ENCODE measurements at places on chromosomes 2 and 18.

DNA sequence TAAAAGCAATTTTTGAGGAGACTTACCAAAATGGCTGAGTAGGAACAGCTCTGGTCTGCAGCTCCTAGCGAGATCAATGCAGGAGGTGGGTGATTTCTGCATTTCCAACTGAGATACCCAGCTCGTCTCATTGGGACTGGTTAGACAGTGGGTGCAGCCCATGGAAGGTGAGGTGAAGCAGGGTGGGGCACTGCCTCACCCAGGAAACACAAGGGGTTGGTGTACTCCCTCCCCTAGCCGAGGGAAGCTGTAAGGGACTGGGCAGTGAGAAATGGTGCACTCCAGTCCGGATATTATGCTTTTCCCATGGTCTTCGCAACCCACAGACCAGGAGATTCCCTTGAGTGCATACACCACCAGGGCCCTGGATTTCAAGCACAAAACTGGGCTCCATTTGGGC is 419.0 kb downstream of the NUP35 start:
- DNase-seq: no peak

GRCh38 chr2:29767606-29768335 is 153.6 kb downstream of the ALK start:
- DNase-seq: no peak

GRCh38 chr2:150431561-150432311 is 55.7 kb downstream of the RND3 start:
- no peak for DNase-seq

DNA sequence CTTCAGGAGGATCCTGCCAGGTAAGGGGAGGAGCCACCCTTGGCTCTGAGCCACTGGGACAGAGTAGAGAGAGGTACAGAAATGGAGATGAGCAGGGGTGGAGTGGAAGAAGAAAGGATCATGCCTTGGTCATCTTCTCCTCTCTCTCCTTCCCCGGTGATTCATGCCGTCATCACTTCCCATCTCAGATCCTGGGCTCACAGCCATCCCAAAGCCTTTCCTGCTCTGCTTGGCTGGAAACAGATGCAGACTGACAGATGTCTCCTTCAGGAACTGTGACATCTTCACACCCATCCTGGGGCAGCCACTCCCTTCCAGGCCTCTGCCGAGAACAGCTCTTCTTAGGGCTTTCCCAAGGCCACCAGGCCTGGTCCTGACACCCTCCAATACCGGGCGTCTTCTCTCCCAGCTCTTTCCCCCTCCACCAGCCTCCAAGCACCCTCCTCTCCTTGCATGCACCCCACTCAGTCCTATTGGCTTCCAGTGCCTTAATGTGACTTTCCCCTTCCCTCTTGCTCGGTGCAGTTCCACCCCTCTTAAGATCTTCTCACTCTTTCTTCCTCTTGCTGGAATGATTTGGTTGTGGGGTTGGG is 58.3 kb upstream of the TNP1 start:
- no peak for DNase-seq

- no peak for DNase-seq
These were observed 98.0 kb downstream of the ADCYAP1 start for GRCh38 chr18:1002653-1003178.

DNA sequence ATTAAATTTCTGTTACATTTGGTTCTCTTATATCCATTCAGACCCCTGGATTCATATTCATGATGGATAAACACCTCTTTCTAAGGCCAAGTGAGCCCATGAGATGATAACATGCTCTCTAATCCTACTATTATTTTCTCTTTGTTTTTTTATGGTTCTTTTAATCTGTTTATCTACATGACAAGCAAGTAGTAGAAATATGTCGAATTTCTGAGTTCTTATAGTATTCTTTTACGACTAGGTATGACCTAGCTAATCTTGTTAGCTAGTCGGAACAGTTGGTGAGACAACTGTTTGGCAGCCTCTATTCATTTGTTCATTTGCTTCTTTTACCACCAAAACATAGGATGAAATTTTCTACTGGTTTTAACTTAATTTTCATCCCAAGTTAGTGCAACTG is 98.1 kb upstream of the SCG2 start:
- DNase-seq: no peak

DNA sequence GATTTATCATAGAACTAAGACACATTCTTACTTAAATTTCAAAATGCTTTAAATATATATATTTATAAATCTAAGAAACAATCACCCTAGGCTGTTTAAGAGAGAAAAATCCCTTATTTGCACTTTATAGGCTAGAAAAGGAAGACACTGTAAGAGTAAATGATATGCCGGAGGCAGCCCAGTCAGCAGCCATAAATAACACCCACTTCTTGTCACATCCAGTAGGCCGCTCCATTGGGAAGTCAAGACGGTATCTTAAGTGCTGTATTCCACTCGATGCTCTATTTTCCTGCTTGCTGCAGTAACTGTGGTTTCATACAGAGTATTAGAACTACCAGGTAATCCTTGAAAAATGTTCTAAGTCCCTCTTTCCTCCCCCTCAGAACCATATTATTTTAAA is 57.9 kb downstream of the ABCA12 start:
- DNase-seq: no peak

DNA sequence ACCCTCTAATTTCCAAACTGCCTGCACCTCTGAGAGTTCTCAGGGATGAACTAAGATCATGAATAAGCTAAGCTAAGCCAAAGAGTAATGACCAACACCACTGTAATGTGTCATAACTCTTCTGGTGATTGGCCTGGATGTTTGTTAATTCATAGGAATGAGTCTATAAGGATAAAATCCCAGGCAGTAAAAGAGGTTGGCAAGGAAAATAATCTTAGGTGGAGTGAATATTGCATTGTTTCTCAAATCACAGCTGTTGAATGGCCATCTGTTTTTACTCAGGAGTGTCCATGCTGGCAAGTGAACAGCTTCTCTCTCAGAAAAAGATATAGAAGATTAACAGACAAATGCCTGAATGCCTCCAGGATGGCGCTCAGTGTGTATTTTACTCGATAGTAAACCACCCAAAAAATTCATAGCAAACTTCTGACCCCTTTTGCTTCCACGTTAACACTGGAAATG is 60.8 kb upstream of the GLS start:
- DNase-seq: no peak

Measured in CD4-positive, alpha-beta T cell treated with Interleukin-1 beta for 1 hour (primary cell).